ENCODE measurements at places on chromosomes 11 and 22. TPM values are rescaled to one million over a fixed set of nuclear protein-coding genes. Genes with fewer than 3 reads are reported as not detected.

GRCh38 chr11:35784699-35785098 is 122.1 kb downstream of the TRIM44 start:
- no peak for DNase-seq

DNA sequence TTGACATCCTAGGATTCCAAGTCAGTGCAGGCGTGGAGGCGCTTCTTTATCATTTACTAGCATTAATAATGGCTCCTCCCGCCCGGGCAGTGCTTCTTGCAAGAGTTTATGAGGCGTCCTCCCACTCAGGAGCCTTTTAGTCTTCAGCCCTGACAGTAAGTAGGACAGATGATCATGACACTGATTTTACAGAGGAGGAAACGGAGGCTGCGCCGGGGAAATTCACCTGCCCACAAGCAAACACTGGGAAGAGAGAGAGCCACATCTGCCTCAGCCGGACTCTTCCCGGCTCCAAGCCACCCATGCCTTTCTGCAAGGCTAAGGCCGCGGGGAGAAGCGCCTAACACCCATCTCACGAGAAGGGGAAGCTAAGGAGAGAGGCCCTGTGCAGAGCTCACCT is 35.9 kb downstream of the KIAA0930 start:
- DNase-seq = peak; percentile 21

- no peak for DNase-seq
These were observed 28.3 kb upstream of the APOA1 start for GRCh38 chr11:116865696-116866095.

GRCh38 chr11:115085461-115086210 is 407.3 kb downstream of the NXPE2 start:
- no peak for DNase-seq

GRCh38 chr11:13944911-13945425 is 17.6 kb upstream of the SPON1 start:
- DNase-seq = no peak

- DNase-seq = no peak
These were observed 111.2 kb downstream of the MICAL3 start for GRCh38 chr22:17912945-17913721.

GRCh38 chr11:827897-828192 is at the start of gene CRACR2B:
Gene CRACR2B (plus strand): TSS chr11:827919. CDS start chr11:828608, 689 bp downstream.
- no peak for DNase-seq

- no peak for DNase-seq
These were observed 114.0 kb upstream of the PLET1 start for GRCh38 chr11:112374486-112375140.

GRCh38 chr22:47623763-47624148 is 861.3 kb downstream of the TBC1D22A start:
- DNase-seq = no peak

GRCh38 chr11:116882386-116882785 is 45.0 kb upstream of the APOA1 start:
- no peak for DNase-seq

- no peak for DNase-seq
These were observed 3.6 kb downstream of the SHISAL1 start for GRCh38 chr22:44309137-44309536.

DNA sequence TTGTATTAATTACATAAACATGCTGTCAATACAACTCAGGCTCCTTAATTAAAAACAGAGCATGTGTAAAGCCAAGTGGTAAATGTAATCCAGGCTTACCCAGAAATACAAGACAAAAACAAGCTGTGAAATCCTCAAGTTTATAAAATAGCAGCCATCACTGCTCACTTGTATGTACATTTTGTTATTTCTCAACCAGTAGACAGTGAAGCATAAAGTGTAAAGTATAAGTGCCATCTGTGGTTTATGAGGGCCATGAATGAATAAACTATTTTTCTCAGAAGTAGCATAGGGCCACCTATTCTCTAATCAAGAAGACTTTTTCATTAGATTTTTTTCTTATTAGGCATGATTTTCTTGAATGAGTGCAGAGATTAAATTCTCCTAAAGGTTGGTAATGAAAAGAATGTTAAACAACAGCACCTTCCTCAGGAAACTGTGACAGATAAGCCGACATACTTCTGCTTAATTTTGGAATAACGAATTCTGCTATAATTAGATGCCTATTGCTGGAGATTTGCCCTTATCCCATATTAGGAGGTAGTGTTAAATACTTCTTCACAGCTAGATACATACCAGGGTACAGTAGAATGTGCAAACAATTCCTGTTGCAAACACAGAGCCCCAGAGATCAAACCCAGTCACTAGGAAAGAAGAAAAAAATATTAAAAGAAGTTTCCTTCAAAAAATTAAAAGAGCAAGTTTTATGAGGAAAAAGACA is 13.0 kb downstream of the SLC5A12 start:
- no peak for DNase-seq

DNA sequence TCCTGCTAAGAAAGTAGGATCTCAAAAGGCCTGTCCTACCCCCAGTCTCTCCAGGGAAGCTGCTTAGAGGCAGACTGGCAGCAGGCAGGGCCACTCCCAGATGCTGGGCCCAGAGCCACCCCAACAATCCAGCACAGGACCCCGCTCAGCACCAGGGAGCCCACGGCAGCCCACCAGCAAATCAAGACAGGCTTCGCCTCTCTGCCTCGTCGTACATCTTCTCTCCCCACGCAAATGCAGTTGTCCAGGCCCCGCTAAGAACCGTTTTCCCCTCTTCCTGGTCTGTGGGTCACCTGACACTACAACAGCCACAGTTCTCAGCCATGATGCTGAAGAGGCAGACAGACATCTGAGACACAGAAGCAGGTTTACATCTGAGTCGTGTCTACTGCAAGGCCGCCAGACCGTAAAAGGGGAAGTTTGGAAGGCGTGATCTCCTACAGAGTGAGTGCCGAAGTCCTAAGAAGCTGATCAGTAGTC is 51.1 kb downstream of the IGSF9B start:
- no peak for DNase-seq

GRCh38 chr11:108880510-108880909 is 215.6 kb downstream of the DDX10 start:
- no peak for DNase-seq

- no peak for DNase-seq
These were observed 156.2 kb upstream of the PDGFD start for GRCh38 chr11:104320097-104320496.

DNA sequence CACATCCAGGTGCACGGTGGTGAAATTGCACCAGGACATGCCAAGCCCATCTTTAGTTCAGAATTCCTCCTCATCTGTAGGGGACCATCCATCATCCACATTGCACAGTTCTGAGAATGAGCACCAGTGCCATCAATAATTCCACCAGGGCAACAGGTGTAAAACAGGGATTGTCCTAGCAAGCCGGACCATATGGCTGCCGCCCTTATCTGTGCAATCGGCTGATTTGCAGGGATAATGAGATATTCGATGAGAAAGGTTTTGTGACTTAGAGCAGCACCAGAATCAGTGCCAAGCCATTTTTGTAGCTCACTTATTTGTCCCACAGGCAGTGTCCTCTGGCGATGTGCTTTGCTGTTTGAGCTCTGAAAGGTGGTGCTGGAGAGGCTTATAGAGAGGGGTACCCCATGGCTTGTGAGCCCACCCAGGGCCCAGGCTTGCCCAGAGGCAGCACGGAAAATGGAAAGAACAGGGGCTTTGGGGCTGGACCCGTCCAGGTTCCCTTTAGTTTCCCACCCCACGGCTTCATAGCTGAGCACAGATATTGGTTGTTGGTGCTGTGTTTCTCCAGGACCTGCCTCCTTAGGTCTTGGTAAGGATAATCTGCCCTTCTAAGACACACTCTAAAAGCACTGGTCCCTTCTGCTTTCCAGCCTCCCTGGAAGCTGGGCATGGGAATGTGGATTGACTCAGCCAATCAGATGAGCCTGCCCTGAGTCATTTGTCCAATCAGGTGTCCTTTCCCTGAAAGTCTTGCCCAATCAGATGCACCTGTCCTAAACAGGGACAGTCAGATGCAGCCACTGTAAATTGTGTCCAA is 84.0 kb upstream of the SHANK2 start:
- DNase-seq = peak; percentile 22

GRCh38 chr11:105315287-105315686 is 175.7 kb upstream of the CARD18 start:
- peak; percentile 20 for DNase-seq

GRCh38 chr22:49958931-49959781 is 1.4 kb upstream of the PIM3 start:
- DNase-seq = no peak

DNA sequence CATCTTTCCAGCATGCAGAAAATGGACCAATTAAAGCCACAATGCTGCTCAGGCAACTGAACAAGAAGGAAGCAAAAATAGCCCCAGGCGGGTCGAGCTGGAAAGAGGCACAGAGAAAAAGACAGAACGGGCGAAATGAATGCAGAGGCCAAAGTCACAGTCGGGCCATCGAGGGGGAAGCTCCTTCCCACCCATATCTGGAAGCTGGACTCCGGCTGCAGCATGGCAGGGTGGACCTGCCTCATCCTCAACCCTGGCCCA is 58.6 kb upstream of the PRDM11 start:
- no peak for DNase-seq

DNA sequence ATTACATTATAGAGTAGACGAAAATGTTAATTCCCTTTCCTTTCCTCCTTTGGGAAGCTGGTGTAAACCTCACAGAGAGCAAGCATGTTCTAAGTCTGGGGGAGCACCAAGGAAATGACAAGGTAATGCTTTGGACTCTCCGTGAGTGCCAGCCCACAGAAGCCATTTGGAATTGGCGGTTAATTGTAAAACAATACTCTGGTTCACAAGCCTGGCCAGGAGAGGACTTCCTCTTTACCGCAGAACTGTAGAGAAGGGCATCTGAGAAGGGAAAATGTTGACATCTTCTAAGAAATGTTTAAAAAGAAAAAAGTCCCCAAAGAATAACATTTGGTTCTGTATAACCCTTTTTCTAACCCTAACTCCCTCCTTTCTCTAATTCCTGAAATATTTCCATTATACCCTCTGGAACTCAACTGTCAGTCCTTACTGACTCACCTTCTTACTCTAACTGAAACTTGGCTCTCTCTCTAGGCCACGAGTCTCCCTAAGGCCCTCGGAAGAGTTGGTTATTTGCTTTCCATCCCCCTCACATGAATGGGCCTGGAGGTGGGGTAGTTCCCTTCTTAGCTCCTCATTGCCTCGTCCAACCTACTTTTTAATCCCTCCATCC is 379.8 kb downstream of the SOX6 start:
- DNase-seq = no peak

DNA sequence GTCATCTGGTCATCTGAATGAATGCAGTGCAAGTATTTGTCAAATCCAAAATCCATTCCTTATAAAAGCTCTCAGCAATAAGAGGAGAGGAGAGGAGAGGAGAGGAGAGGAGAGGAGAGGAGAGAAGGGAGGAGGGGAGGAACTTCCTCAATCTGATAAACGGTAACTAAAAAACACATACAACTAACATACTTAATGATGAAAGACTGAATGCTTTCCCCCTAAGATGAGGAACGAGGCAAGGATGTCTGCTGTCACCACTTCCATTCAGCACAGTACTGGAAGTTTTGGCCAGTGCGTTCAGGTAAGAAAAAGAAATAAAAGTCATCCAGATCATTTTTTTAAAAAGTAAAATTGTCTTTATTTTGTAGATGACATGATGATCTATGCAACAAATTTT is 80.4 kb downstream of the CD82 start:
- DNase-seq = no peak

DNA sequence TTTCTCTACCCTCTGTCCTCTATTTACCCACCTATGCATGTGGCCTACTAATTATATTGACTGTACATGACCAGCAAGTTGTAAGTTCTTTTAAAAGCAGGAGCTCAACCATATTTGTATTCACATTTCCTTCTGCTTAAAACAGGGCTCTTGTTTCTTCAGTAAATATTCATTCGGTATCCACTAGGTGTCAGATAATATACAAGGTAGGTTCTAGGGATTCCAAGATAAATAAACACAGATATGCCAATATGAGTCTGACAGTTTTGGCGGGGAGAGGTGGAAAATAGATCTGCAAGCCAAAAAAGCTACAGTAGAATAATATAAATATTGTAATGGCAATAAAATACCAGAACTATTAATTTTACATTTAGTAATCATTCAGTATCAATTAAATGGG is 15.3 kb upstream of the RAB30 start:
- no peak for DNase-seq

NLRP6 gene
- 0.26 TPM for total RNA-seq

TRIM49 gene
- total RNA-seq = not detected

TSSK2 gene
- total RNA-seq = not detected

MPZL2 gene
- 0.38 TPM for total RNA-seq

OR4A5 gene
- not detected for total RNA-seq

PATE4 gene
- not detected for total RNA-seq

KIRREL3 gene
- 0.10 TPM for total RNA-seq

GPR83 gene
- total RNA-seq = 0.38 TPM

MIAT gene
- 13.4 TPM for total RNA-seq

ANO1 gene
- 2.3 TPM for total RNA-seq
